Occipital lobe (tissue), 3 donors: ENCODE measurements at places on chromosomes 16 and 17. TPM values are rescaled to one million over a fixed set of nuclear protein-coding genes. Genes with fewer than 3 reads are reported as not detected.
A peak's percentile ranks its signal among the peaks of the same experiment; 100 is the strongest.

TMEM220 gene
- total RNA-seq: 2.3 TPM

KRTAP3-2 gene
- not detected for total RNA-seq

DYNLL2 gene
- total RNA-seq: 41.2 TPM

TMEM100 gene
- 3.3 TPM for total RNA-seq

ZNF423 gene
- total RNA-seq: 4.7 TPM

AARSD1 gene
- 26.8 TPM for total RNA-seq

APOBR gene
- not detected for total RNA-seq

NFE2L1 gene
- total RNA-seq: 28.5 TPM

NKD1 gene
- 2.2 TPM for total RNA-seq

TMC7 gene
- 2.8 TPM for total RNA-seq

MAF gene
- 26.8 TPM for total RNA-seq

SLC35G6 gene
- total RNA-seq: not detected

FAM20A gene
- total RNA-seq: 2.8 TPM

GRCh38 chr16:79188115-79188738 lies 412.3 kb downstream of the MAF start:
- DNase-seq: no peak

DNA sequence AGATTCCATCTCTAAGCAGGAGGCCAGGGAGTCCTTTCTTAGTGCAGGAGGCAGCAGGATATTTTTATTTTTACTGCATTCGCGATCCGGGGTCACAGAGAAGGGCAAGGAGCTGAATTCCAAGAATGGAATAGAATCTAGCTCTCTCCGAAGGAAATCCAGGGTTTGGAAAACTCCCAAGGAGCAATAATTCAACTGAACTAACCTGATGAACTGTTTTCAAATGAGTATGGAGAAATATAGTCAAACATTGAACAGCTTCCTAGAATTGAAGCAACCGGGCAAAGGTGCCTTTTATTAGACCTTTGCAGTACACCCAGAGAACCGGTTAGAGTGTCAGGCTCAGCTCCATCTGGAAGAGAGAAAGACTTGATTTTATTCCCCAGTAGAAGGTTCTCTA lies 120.7 kb upstream of the MAF start:
- no peak for DNase-seq

DNA sequence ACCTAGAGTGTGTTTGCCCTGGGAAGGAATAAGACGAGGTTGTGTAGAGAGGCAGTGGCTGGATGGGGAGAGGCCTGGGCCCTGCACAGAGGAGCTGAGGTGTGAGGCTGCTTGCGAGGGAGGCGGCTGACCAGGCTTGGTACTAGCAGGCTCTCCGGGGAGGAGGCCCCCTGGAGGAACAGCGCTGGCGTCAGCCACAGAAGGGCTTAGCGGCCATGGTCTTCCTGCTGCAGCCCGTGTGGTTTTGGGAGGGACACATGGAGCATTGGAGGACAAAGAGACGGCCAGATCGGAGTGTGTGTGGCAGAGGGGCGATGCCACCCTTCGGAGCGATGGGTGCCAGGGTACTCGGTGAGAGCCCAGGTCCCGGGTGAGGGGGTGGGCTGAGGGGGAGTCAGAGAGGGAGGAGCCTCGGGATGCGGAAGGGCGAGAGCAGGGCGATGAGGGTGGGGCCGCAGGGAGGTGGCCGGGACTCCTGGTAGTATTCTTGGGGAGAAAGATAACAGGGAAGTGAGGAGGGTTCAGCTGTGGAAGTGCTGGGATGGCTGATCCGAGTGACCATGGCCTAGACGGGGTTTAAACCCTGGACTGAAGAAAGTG lies 8.3 kb downstream of the BANP start:
- no peak for DNase-seq

DNA sequence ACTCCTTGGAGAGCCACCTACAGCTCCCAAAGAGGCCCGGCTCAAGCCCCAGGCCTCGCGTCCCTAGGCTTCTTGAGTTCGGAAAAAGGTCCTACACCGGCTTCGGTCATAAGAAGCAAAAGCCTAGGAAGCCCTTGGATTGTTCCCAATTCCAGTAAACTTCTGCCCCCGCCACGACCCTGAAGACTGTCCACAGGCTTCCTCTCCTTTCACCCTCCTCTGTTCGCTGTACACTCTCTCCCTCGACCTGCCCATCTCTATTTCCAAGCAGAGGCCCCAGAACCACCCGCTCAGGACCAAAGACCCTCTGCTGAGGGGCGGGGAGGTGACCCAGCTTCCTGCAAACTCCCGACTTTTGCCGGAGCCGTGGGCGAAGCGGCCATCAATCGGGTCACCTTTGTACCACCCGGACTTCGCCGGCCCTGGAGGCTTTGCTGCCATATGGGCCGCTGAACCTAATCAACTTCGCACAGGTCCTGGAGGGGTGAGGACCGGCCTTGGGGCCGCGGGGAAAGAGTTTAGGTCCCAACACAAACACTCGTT lies 2.7 kb downstream of the HOXB2 start:
- DNase-seq: no peak

- no peak for DNase-seq
These were observed 17.6 kb downstream of the CDK5R1 start for GRCh38 chr17:32504166-32504990.

DNA sequence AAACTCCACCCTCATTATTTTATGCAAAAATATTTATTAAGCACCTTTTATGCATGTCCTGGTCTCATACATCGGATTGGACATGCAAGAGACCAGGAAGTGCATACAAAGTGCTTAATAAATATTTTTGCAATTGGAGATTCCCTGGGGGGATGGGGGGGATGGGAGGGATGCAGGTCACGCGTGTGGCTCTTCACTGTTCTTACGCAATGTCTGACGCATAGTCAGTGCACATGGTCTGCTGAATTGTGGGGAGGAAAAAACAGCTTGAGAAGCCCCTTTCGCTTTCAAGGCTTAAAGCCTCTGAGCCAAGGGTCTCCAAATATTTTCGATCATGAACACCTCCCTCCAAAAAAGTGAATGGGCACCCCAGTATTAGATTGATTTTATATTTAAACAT lies 96.7 kb upstream of the XYLT1 start:
- DNase-seq: no peak

DNA sequence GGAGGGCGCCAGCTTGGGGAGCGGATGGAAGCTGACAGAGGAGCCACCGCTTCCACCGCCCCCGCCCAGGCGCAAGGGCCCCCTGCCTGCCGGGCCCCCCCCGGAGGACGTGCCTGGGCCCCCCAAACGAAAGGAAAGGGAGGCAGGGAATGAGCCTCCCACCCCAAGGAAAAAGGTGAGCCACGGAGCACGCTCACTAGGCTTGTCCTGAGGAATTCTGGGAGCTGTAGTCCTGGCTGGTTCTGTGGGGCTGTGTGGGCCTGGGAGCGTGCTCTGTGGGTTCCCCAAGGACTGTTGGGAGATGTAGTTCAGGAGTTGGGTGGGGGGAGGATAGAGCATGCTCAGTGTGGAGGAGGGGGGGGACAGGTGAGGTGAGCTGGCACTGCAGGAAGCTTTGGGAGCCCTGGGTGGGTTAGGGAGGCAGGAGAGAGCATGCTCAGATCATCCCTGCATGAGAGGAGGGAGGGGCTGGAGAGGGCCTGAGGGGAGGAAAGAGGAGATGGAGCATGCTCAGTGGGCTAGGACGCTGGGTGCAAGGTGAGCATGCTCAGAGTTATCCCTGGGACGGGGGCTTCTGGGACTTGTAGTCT lies 4.5 kb downstream of the FBXL19 start:
- peak; percentile 69 for DNase-seq

GRCh38 chr17:64007838-64008282 lies 9.7 kb downstream of the PRR29 start:
- no peak for DNase-seq

DNA sequence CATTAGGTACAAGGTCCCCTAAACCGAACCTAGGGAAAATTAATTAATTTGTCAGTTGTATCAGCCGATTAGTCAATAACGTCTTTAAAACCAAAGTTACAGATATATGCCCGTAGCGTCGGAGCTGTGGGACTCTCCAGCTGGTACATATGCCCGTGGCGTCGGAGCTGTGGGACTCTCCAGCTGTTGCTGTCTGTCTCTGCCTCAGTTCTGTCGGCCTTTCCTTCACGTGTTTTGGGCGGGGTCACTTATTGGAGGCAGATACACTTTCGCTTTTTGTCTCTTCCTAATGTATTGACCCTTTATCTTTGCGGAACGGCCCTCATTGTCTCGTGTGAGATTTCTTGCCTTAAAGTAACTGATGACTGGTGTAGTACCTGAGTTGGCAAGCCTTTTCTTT lies 62.0 kb upstream of the ZNF750 start:
- no peak for DNase-seq

- DNase-seq: no peak
These were observed 38.4 kb downstream of the UTP18 start for GRCh38 chr17:51298508-51299371.

GRCh38 chr17:82435601-82436583 lies 14.7 kb downstream of the CYBC1 start:
- no peak for DNase-seq

DNA sequence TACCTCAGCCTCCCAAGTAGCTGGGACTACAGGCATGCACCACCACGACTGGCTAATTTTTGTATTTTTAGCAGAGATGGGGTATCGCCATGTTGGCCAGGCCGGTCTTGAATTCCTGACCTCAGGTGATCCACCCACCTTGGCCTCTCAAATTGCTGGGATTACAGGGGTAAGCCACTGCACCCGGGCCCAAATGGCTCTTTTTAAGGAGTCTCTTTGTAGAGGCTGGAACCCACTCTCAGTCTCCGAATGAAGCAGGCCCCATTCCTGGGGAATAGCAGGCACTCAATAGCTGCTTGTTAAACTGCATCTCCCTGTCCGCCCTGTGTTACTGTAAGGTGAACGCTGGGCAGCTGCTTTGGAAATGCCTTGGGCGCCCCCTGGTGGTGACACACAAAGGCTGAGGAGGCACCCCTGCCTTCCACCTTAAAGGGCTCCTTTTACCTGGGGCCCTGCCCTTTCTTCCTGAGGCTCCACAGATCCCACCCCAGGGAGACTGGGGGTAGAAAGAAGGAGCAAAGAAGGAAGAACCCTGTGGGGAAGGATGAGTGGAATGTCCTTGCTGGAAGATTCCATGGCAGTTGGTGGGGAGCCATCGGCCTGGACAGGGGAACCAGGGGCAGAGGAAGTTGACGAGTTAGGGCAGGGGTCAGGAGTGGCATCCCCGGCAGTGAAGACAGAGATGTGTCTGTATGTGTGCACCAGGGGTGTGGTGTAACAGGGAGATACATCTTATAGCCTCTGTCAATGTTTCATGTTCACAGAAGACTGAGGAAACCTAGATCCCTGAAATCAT lies 6.1 kb upstream of the SP2 start:
- peak; percentile 65 for DNase-seq

GRCh38 chr17:42980274-42980765 lies at the start of gene RUNDC1:
RUNDC1 (plus strand) TSS chr17:42980565; CDS start chr17:42980577, 12 bp downstream.
- DNase-seq: peak; percentile 79

GRCh38 chr17:81101614-81102306 lies 63.5 kb upstream of the PVALEF start:
- DNase-seq: peak; percentile 66
